ENCODE measurements at places on chromosomes 2 and 18. TPM values are rescaled to one million over a fixed set of nuclear protein-coding genes. Genes with fewer than 3 reads are reported as not detected.

CHAC2 gene
- polyA plus RNA-seq, result 5.4 TPM

DSC3 gene
- not detected for polyA plus RNA-seq

SOX11 gene
- polyA plus RNA-seq, result 0.13 TPM

ALPI gene
- not detected for polyA plus RNA-seq

CRYGD gene
- not detected for polyA plus RNA-seq

CNNM4 gene
- 2.8 TPM for polyA plus RNA-seq

IMMT gene
- polyA plus RNA-seq, result 75.4 TPM

ACVR1C gene
- not detected for polyA plus RNA-seq

PNPT1 gene
- polyA plus RNA-seq, result 21.9 TPM

GLI2 gene
- polyA plus RNA-seq, result 9.0 TPM

EFEMP1 gene
- 1,145 TPM for polyA plus RNA-seq

NYAP2 gene
- not detected for polyA plus RNA-seq

GTF2A1L gene
- 0.27 TPM for polyA plus RNA-seq

SERPINB10 gene
- not detected for polyA plus RNA-seq

CPO gene
- 0.20 TPM for polyA plus RNA-seq

ATIC gene
- polyA plus RNA-seq, result 61.1 TPM

All from GM23248 (cell line).